ENCODE measurements at places on chromosomes 12 and 14.

- DNase-seq = no peak
Measured at GRCh38 chr12:87202189-87202588, 827.0 kb downstream of the C12orf50 start.

- no peak for DNase-seq
Measured at GRCh38 chr12:104372061-104372720, 68.7 kb downstream of the EID3 start.

DNA sequence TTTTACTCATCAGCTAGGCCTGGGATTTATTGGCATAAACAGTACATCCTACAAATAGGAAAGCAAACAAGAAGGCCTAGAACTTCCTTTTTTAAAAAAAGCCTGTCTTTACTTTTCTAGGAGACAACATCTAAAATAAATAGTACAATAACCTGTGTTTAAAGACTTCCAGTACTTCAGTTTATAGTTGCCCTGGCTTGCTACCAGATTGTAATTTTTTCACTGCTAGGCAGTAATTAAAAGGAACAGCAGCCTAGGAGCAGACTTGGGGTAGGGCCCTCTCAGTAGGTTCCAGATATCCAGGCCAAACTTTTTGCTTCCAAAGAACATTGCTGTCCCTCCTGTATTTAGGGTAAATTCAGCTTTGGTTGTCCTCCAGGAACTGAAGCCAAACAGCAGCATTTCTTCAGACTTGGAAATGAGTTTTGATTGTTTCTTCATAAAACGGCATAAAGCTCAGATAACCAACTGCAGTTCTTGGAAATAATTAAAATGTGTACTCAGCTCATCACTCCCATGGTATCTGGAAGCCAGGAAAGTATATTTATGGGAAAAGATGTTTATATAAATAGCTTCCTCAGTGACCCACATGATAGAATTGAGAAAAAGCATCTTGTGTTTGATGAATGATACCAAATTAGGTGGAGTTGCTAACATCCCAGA is 61.7 kb downstream of the PPP1R36 start:
- DNase-seq = no peak

DNA sequence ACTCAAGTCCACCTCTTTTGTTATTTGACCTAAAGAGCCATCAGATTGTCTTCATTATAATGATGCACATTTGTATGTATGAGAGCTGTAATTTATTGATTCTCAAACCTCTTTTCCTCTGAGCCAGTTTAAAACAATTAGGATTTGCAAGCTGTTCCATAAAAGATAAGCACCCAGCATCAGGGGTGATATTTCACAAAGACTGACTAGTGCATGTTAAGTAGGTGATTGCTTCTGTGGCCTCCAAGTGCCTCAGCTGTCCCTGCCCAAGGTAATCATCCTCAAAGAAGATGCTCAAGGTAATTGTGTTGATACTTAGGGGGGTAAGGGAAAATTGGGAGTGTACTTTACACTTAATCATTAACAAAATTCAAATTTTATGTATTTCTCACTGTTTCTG is 18.2 kb downstream of the CEP128 start:
- no peak for DNase-seq

- DNase-seq = no peak
Measured at GRCh38 chr14:50512463-50512862, 19.9 kb downstream of the MAP4K5 start.

GRCh38 chr14:71194251-71194650 is 287.0 kb downstream of the PCNX1 start:
- DNase-seq = no peak

DNA sequence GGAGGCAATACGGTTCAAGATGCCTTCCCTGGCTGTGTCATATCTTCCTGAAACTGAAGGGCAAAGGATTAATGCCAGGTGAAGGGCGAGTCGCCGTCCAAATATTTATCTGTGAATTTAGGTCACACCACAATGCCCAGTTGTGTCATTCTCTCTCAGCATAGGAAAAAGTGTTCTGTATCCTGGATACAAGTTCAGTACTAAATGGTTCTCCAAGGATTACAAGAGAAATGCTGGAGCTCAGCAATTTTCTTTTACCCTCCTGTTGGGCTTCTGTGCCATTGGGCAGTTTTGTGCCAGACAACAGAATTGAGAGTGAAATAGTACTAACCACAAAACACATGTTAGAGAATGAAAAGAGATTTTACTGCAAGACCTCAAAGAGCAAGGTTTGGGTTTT is 493.9 kb downstream of the EGLN3 start:
- no peak for DNase-seq

- DNase-seq = no peak
Measured at GRCh38 chr12:51972849-51973273, 21.4 kb downstream of the ACVR1B start.

DNA sequence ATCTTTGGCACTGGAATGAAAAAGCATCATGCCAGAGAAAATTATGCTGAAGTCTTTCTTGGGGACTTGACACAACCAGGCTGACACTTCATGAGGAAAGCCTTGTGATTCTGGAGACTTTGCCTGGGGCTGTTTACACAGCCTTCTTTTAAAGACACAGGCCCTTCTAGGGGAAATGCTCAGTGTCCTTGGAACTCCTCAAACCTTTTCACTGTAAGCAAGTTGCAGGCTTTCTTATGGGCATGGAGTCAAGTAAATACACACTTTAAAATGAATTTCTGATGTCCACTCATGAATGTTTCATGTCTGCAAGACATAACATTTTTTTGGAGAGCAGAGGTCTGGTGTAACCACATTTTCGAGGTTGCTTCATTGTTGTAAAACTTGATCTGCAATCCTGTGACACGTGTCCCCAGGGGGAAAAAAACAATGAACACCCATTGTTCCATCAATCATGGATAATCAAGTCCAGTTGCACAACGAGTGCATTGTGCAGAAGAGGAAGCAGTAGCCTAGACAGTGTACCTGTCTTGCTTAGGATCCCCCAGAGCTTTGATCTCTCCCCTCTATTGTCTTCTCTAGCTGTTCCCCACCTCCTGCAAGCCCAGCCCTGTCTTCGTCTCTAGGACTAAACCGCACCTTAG is 155.1 kb upstream of the PRICKLE1 start:
- DNase-seq = no peak

DNA sequence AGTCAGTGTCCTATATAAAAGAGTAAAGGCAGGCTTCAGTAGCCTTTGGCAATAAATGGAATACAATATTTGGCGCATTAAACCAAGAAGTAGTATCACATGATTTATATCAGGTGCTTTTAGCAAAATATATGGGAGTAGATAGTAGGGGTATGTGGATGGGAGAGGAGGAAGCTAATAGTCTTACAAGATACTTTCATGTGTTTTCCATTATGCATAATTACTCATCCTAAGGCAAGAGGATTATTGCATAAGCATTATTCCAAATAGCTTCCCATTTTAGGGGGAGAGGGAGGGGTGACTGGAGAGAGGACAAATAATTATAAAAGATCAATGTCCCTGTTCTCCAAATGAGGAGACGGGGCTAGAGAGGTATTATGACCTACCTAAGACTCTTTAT is 104.3 kb downstream of the DUSP6 start:
- no peak for DNase-seq

DNA sequence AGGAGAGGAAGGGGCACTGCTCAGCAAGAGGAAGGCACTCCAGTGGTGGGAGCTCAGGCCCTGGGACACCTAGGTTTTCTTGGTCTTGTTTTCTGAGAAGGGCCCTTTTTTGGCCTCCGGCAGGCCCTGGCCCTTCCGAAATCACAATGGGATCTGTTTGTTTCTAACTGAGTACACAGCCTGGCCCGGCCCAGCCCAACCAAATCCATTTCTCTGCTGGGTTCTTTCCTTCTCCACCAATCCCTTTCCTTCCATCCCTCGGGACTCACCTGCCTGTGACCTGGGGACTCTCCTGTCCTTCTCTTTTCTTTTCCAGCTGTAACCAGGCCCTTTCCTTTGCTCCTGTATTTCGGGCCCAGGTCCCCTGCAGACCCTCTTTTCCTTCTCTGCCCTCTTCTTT is 18.6 kb downstream of the TEAD4 start:
- no peak for DNase-seq

- no peak for DNase-seq
Measured at GRCh38 chr14:20460458-20461224, 593 bp downstream of the PIP4P1 start.

DNA sequence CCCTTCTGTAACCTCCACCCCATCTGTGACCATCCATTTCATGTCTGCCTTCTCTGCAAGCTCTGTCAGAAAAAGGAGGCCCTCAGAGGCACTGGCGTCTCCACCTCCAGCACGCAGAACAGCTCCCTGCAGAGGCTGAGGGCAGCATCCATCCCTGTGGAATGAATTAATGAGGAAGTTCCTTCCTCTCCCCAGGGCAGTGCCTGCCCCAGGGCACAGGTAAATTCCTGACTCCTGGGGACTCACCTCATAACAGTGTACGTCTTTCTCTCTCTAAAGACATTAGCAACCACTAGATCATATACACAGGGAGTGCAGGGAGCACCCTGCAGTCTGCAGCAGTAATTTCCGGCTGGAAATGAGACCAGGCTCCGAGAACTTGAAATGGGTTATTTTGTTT is 155.0 kb upstream of the TMEM132C start:
- DNase-seq = no peak

GRCh38 chr14:91872011-91872501 is 4.7 kb upstream of the TC2N start:
- no peak for DNase-seq

GRCh38 chr12:126243814-126244440 is 1178.7 kb downstream of the AACS start:
- no peak for DNase-seq

- no peak for DNase-seq
Measured at GRCh38 chr12:45933504-45933903, 56.9 kb downstream of the SCAF11 start.

DNA sequence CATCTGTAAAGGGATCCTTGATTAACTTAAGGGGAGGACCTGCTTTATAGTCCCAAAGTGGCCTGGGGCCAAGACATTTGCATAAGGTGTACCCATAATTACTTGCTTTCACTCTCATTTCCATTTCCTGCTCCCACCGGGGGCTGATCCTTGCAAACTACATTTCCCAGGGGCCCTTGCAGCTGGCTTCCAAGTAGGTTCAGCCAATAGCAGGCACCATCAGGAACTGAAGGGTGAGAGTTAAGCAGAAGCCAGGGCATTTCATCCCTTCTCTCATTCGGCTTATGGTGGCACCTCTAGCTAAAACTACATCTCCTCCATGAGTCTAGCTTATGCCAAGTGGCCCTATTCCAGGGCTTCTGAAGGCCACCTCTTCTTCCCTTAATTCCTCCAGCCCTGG is 88.8 kb downstream of the CCDC60 start:
- DNase-seq = no peak

- DNase-seq = no peak
Measured at GRCh38 chr14:48643241-48643640, 942.9 kb downstream of the RPS29 start.

- DNase-seq = no peak
Measured at GRCh38 chr14:91714805-91715204, 17.1 kb downstream of the CATSPERB start.

DNA sequence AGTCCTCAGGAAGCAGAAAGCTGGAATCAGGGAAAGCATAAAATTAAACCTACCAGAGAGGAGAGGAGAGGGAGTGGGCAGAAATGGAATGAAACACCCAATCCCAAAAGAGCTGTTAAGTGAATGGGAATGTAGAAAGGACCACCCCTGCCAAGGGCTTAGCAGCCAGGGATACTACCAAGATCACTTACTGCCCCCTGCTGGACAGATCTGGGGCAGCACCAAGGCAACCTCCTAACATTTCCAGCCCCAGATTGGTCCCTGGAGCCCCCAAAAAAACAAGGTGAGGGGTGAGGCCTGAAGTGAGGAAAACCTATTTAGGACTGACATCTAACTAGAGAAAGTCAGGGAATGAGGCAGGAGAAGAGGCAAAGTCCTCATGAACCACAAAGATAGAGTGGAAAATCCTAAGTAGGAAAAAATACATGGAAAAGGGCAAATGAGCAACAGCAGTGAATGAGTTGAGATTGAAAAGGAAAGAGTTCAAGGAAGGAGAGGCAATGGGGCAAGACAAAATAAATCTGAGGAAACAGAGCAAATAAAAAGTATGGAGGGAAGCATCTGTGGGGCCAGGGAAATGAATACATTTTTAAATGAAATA is 11.2 kb upstream of the FKBP11 start:
- peak; percentile 76 for DNase-seq

DNA sequence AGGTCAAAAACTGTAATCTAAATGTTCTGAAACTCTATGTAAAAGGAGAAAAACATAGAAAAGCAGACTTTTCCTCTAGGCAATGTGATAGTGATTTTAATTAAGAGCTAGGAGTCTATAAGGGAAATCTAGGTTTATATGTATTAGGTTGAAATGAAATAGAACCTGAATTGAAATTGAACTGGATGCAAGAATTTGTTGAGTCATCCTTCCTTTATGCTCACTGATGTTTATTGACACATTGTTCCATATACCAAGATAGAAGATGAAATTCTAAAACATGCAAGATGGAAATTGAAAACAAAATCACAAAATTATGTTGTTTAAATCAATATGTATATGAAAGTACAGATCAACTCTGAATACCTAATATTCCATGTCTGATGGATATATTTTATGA is 170.4 kb upstream of the FLRT2 start:
- no peak for DNase-seq

- DNase-seq = no peak
Measured at GRCh38 chr12:110578694-110579534, 4.2 kb downstream of the PPTC7 start.

DNA sequence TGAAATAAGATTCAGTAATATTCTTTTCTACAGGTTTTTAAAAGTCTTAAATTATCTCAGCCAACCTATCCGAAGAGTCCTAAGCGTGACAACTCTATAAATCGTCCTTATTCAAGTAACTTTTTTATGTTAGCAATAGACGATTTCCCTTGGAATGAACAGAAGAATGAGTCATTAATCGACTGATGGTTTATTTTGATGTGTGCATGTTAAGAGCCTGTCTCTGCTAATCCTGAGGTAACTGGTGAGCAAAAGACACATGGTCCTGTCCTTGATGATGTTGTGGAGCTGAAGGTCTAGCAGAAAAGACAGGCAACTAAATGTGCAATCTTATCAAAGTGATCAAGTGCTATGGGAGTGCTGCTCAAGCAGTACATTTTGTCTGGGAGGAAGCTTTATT is 80.4 kb downstream of the DAAM1 start:
- no peak for DNase-seq

GRCh38 chr12:118035190-118036041 is 18.9 kb downstream of the RFC5 start:
- DNase-seq = no peak

- no peak for DNase-seq
Measured at GRCh38 chr14:26873362-26873960, 275.6 kb upstream of the NOVA1 start.

DNA sequence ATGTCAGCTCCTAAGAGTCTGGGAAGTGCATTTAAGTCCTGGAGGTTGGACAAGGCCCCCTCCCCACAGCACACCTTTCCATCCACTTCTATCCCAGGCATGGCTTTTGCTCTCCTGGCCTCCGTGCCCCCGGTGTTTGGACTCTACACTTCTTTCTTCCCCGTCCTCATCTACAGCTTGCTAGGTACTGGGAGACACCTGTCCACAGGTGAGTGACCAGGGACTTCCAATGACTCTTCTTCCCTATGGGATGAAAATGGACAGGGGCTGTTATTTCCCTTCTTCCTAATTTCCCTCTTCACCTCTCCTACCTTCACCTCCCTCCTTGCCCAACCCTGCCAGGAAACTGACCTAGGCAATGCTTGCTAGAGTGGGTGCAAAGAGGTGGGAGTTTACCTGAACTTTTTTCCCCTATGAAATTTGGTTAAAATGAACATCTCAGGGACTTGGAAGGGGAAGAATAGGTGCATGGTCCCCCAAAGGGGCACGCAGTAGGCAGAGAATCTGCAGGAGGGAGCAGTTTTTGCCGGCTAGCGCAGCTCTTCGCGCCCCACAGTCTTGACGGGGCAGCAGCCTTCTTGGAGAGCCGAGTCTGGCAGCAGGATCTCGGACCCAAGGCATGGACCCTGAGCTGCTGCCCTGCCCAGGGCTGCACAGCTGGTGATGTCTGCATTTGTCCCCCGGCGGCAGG is 9.2 kb downstream of the ARHGEF25 start:
- DNase-seq = no peak

Data from HTR-8/SVneo (cell line).